Caco-2 (cell line): ENCODE measurements at places on chromosomes 16 and 17. TPM values are rescaled to one million over a fixed set of nuclear protein-coding genes. Genes with fewer than 3 reads are reported as not detected.

DNA sequence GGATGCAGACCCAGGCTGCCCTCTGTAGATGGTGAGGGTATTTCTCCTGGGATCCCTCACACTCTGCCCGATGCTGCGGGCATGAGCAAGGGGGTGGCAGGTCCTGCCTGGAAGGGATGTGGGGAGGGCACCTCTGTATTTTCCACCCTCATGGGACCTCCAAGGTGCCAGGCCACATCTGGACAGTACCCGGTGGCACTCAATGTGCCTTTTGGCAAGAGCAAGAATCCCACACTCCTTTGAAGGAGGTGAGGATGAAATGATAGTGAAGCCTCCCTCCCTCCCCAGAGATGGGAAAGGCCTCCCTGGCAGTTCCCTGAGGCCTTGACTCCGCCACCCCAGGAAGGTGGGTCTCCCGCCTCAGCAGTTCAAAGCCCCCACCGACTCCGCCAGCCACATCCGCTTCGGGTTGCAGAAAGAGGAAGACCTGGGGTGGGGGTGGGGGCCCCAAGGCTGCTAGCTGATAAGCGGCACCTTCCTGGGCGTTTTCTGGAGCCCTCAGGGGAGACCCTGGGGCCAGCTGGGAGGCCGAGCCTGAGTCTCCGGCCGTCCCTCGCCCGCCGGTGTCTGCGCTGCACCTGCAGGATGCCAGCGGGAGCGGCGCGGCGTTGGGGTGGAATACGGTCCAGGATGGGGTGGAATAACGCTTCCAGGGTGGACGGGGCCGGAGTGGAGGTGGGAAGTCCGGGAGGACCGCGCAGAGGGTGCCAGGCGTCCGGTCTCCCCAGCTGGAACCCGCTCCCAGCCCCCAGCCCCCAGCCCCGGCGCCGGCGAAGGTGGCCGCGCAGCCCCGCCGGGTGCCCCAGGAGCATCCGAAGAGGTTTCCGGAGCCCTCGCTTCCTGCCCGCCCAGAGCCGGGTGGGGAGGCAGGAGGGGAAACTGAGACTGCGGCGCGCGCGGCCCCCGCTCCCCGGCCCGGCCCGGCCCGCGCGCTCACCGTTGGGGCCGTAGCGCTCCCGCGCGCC lies 718 bp downstream of the ATP2A3 start:
- no peak for DNase-seq

GRCh38 chr16:73610605-73611156 lies 562.8 kb upstream of the ZFHX3 start:
- DNase-seq: no peak

GRCh38 chr17:794876-795275 lies 12.7 kb downstream of the MRM3 start:
- DNase-seq: peak; percentile 31

The PRRT2 gene
- 3.6 and 3.9 TPM in 2 replicates for total RNA-seq

The ITGB4 gene
- total RNA-seq: 50.8 and 55.4 TPM in 2 replicates

The TNP2 gene
- total RNA-seq: not detected in 2 replicates

- DNase-seq: no peak
Observed at GRCh38 chr17:15454346-15454745, 13.1 kb downstream of the CDRT4 start.

The CD79B gene
- not detected in 2 replicates for total RNA-seq

GRCh38 chr17:43175213-43176118 lies 4.5 kb downstream of the NBR1 start:
- peak; percentile 10 for DNase-seq

DNA sequence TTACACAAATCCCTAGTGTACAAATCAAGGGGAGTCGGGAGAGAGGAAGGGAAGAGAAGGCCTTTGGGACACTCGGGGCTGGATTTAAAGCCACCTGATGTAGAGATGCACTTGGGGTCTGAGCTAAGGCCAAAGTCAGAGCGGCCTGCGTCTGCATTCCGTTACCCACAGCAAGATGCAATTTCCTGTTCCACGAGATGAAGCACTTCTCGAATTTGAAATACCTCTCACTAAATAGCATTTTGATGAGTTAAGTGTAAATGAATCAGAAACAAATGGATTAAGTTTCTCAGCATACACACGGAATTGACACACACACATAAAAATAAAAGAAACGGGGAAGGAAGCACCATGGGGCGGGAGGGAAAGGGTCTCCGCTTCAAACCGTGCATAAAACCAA lies 386.0 kb downstream of the SOX9 start:
- no peak for DNase-seq

The CD300H gene
- total RNA-seq: not detected in 2 replicates

The ERN2 gene
- total RNA-seq: not detected in 2 replicates

DNA sequence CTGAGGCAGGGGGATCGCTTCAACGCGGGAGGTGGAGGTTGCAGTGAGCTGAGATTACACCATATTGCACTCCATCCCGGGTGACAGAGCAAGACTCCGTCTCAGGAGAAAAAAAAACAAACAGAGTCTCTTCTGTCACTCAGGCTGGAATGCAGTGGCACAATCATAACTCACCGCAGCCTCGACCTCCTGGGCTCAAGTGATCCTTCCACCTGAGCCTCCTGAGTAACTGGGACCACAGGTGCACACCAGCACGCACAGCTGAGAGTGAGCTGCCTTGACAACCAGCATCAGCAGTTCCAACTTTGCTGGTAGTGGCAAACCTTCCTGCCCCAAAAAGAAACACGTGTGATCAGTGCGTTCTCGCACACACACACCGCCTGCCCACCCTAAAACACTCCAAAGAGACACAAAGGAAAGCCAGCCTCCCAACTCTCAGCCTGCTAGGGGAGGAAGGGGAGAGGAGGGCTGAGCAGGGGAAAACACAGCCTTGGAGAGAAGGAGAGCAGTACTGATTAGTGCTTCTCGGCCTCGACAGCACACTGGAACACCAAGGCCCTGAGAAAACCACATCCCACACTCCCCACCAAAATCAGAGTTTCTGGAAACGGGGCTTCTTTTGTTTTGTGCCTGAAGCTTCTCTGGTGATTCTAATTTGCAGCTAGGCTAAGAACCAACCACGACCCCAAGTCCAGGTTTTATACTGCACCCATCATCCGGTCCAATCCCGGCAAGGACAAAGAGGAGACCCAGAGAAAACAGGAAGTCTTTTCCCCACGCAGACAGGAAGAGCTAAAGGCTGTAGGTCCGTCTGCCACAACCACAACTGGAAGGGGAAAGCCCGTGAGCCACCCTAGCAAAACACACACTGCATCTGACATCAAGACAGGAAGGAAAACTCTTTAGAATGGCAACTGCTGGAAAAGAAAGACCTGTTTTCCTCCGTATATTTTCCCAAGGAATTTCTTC lies 28.8 kb downstream of the ZCCHC14 start:
- no peak for DNase-seq

GRCh38 chr16:72094266-72094610 lies 591 bp downstream of the DHX38 start:
- no peak for DNase-seq

DNA sequence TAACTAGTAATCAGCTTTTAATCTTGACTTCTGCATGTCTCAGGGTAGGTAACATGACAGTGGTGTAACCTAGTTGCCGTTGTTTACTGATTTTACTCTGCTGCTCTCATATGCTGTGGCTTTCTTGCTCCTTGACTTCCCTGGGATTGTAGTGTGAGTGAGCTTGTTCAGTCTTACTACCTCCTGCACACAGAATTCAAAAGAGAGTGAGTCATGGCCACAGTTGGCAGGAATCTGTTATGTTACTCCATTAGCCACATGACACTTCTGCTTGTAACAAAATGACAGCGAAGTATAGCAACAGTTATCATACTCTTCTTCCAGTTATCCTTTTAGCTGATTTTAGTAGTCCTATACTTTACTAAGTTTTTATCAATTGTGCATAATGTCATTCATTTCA lies 18.8 kb downstream of the TNRC6A start:
- DNase-seq: no peak

The SLC4A1 gene
- total RNA-seq: not detected in 2 replicates

DNA sequence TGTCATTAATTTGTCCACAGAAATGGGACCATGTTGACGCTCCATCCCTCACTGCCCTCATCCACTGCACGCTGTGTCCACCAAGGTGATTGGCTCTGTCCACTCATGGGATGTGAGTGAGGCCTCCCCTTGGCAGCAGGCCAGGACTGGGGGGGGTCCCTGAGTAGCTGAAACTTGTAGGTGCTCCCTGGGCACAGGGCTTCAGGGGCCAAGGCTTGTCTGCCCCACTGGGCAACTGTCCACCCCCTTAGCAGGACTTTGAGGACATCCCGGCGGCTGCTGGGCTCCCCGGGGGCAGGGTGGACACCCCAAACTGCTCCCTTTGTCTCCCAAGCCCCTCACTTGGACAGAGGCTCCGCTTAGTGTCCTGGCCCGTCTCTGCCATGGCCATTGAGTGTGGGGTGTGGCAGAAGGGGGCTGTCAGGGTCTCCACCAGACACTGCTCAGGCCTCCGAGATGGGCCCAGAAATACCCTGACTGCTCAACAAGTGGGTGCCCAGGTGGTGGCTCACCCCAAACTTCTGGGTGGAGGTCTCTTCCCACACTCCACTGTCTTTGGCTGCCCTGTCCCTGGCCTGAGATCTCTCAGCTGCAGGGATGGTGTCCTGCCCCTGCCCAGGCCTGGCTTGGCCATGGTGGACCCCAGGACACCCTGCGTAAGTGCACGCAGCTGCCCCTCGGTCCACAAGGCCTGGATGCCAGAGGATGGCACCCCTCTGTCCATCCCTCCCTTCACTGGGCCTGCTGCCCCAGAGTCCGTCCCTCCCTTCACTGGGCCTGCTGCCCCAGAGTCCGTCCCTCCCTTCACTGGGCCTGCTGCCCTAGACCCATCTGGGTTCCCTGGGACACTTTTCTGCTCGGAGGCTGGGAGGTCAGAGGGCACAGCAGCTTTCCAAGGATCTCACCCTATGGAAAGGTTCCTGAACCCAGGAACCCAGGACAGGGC lies 2.9 kb upstream of the RAB40C start:
- no peak for DNase-seq

The C17orf50 gene
- not detected in 2 replicates for total RNA-seq

GRCh38 chr16:67883872-67884261 lies 818 bp upstream of the NRN1L start:
- DNase-seq: peak; percentile 87
